HuH-7.5 (cell line): ENCODE measurements at places on chromosomes 12 and 14.

DNA sequence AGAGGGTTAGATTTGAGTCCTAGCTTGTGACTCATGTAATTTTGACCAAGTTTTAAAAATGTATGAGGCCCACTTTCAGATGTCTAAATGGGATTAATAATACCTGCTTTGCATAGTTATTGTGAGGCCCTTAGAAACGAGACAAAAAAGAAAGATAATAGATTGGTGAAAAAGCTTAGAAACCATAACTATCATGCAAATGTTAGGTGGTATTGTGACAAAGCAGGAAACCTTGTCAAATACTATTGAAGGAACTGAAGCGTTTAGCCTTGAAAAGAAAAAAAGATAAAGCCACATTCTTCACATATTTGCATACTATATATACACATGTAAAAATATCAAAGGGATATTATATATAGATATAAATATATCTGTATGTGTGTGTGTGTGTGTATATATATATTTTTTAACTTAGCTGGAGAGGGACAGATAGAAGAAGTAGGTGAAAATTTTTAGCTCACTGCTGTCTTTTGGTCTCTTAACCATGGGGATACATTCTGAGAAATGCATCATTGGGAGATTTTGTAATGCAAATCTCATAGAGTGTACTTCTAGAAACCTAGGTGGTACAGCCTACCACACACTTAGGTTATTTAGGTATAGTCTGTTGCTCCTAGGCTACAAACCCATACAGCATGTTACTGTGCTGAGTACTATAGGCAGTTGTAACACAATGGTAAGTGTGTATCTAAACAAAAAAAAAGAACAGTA lies 270.3 kb downstream of the CCDC91 start:
- no peak for DNase-seq

GRCh38 chr12:75760573-75761294 lies 249.3 kb upstream of the KRR1 start:
- no peak for DNase-seq

GRCh38 chr14:53952533-53952932 lies 4.1 kb downstream of the BMP4 start:
- DNase-seq: no peak

DNA sequence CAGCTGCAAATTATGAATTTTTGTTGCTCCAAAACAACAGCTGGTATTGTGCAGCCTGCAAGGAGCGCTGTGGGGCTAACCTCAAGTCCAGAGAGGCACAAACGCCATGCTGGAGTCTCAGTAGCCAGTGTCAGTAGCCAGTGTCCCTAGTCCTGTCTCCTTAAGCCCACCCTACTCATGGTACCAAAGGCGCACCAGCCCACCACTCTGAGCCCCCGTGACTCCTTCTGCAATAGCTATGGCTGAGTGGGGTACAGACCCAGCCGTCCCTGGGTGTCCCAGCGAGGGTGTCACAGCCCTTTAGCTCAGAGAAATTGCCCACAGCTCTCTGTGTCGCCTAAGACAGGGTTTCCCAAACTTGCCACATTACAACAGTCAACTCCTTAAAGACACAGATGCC lies 65.2 kb downstream of the ARL6IP4 start:
- no peak for DNase-seq

DNA sequence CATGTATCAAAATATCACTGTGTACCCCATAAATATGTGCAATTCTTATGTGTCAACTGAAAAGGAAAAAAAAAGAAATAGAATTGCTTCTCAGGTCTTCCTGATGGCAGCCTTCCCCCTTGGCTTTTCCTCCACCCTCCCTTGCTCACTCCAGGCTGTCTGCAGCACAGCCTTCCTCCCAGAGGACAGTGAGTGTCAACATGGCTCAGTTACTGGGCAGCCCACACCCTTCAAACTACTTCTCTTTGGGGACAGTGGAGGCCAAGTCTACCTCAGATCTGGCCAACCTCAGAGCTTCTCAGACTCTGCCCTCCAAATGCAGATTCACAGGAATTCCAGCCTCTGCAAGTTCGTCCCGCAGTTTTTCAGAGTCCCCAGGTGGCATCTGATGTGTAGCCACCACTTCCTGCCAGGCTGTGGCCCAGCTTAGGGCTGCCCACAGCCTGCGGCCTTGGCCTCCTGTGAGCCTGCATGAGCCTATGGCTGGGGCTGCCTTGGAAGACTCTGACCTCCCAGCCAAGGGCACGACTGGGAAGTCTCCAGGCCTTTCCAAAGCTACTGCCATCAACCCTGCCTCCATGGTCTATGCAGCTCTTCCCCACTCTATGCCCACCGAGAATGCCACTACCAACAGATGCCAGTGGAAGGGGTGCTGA lies 148.0 kb upstream of the PWP1 start:
- no peak for DNase-seq

DNA sequence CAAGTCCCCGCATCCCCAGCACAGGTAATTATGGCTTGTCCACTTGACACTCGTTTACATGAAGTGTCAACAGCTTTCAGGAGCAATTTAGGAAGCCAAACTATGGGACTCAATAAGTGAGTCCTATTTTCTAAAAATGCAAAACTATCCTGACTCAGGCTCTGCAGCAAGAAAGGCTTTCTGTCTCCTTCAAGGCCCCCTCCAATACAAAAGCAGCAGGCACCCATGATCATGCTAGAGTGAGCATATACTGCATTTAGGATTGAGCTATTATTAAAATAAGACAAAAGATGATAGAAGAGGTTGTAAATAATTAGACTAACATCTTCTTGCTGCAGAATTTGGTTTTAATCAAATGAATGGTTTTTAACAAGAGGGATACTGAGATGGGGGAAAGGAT lies 3.2 kb downstream of the SIX6 start:
- no peak for DNase-seq

DNA sequence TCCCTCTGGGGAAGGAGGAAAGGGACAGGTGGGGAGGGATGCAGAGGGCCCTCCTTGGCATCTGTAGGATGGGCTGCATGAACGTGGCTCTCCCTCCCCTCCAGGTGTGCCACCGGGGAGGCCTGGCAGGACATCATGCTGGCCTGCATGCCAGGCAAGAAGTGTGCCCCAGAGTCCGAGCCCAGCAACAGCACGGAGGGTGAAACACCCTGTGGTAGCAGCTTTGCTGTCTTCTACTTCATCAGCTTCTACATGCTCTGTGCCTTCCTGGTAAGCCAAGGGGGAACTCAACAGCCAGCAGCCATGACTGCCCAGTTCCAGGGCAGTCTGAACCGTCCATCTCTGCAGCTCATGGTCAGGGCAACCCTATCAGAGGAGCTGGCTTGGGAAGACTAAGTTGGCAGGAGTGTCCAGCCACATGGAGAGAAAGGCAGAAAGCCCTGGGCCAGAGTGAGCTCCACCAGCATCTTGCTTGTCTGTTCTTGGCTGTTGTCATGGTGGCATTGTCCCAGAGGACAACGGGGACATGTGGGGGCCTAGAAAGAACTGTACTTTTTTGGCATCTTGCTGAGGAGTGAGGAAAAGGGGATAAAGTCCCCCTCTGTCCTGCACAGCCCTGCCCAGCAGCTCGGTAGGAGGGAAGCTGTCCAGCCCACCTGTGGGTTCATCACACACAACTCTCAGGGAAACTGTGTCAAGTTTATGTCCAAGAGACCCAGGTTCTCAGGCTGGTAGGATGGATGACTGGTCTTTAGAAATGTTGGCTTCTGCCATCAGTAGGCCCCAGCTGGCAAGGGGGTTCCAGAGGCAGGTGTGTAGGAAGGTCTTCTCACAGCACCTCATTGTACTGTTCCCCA lies 129.8 kb upstream of the FKBP4 start:
- DNase-seq: no peak

- DNase-seq: no peak
Observed at GRCh38 chr12:55673638-55674037, 34.1 kb downstream of the ITGA7 start.

DNA sequence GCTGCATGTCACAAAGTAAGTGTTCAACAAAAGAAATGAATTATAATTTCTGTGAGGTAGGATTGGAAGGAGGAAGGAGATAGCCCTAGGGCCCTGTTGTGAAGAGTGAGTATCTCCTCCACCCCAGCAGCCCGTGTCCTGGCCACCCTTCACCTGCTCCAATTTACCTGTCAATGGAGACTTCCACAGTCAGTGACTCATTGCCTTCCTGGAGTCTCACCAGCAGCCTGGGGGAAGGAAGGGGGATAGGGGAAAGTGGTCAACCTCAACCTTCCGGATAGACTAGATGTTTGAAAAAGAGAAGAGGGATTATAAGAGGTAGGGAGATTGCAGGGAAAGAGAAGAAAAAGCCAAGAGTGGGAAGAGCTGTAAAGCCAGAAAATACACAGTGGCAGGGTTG lies 9.2 kb downstream of the STAT2 start:
- DNase-seq: no peak

DNA sequence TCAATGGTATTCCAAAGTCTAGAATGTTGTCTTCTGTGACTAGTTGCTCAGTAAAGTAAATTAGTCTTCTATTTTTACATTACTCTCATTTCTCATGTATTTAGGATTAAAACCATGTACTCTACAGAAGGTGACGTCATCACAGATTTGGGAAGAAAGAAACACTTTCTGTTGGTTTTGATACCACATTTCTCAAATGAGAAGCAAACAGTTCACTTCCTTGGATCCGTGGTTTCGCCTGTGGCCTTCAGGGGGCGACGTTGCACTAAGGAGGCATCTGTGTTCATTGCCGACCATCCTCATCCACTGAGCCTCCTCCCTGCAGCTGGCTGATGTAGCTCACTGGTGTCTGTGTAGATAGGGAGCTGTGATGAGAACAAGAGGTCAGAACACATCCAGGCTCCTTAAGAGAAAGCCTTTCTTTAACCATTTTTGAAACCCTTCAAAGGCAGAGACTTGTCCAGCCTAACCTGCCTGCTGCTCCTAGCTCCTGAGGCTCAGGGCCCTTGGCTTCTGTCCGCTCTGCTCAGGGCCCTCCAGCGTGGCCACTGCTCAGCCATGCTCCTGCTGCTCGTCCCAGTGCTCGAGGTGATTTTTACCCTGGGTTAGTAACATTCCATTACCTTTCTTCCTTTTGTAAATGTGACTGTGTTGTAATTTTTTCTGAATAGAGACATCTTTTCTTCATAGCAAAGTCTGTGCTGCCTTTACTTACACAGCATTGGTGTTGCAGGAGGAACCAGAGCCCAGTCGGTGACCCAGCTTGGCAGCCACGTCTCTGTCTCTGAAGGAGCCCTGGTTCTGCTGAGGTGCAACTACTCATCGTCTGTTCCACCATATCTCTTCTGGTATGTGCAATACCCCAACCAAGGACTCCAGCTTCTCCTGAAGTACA lies 220.6 kb upstream of the OR4E1 start:
- DNase-seq: no peak

DNA sequence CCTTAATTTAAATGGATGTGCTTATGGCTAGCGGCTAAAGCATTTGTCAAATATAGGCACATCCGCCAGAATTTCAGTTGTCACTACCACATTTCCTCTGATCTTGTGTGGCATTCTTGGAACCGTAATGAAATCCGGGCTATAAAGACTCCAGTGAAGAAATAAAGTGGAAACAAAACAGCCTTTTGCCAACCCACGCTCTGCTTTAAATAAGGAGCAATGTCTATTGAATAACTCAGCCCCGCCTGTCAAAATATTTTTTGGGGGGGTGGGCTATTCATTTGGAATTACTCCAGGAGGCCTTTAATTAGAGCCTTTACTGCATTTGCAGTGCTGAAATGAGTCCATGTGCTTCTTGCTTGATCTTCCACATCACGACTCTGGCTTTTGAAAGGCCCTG lies 179.6 kb upstream of the RPH3A start:
- DNase-seq: no peak

DNA sequence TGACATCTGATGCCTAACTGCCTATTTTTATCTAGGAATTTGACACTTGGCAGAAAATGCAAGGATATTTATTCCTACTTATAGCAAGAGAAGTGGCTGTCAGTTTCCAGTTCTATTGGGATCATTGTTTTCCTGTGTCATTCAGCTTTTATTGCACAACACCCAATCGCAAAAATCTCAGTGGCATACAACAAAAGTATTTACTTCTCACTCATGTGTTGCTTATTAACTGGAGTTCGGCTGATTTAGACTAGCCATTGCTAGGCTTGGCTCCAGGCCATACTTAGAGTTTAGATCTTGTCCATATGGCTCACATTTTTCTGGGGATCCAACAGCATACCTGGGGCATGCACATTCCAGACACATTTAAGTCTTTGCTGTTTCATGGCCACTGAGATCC lies 218.6 kb upstream of the SYT1 start:
- no peak for DNase-seq

DNA sequence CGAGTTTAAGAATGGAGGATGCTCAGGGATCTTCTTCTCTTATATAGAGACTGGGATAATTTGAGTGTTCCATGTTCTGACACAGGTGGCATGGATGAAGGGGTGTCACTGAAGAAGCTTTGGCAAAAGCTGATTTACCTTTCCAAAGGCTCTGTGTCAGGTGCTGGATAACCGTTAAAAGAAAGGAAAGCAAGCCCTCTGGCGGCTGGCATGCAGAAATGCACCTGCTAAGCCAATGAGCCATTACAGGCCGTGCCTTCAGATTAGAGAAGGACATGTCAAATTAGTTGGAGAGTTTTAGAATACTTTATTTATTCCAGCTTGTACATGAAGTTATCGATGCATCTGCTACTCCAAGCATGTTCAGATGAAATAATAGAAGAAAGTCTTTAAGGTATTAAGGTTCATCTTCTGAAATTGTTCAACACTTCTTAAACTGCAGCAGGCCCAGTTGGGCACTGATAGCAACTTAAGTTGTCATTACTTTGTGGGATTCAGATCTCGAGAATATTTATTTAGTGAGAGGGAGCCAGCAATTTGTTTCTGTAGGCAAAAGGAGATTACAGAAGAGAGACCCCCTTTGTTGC lies 678.2 kb downstream of the NRXN3 start:
- peak; percentile 5 for DNase-seq

- DNase-seq: no peak
Observed at GRCh38 chr14:104182857-104183425, 44.6 kb downstream of the KIF26A start.

DNA sequence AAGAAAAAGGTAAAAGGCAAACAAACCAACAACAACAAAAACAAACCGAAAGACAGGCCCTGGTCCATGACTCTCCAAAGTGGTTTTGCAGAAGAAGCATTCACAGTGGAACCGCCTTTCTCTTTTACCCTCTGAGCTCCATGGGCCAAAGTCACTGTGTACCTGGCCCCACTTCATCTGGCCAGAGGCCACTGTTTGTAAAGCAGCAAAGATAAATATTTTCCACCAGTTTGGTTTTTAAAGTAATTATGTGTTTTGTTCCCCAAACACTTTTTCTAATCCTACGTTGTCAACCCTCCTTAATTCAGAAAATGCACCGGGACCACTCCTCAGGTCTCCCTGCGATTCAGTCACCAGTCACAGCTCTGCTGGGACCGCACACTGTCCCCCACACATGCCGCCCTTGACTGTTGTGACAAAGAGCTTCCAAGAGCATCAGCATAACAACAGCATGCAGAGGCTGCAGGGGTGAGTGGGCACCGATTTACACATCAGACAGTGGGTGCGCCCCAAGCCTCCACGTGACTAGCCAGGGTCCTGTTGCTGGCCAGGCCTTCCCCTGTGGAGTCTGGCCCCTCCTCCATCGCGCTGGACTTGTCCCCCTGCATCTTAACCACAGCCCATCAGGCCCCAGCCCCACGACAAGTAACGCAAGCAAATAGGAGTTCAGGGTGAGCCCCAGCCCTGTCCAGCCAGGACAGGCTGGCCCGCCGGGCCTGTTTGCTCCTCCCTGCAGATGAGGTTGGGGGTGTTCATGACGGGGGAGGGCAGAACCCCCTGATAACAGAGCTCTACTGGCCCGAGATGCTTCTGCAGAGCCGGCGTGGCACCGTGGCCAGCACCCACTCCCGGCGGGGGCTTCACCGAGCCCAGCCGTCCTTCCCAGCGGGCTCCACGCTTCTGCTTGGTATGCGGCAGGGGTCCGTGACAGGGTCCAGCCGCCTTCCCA lies 65.2 kb upstream of the DIO3 start:
- no peak for DNase-seq

GRCh38 chr14:32332415-32333316 lies 3.6 kb downstream of the AKAP6 start:
- DNase-seq: no peak

- DNase-seq: no peak
Observed at GRCh38 chr12:24630446-24630845, 318.5 kb downstream of the BCAT1 start.
